ENCODE measurements at places on chromosomes 12 and 14.

GRCh38 chr12:64968989-64969819 lies 144.8 kb downstream of the TBC1D30 start:
- DNase-seq = no peak

DNA sequence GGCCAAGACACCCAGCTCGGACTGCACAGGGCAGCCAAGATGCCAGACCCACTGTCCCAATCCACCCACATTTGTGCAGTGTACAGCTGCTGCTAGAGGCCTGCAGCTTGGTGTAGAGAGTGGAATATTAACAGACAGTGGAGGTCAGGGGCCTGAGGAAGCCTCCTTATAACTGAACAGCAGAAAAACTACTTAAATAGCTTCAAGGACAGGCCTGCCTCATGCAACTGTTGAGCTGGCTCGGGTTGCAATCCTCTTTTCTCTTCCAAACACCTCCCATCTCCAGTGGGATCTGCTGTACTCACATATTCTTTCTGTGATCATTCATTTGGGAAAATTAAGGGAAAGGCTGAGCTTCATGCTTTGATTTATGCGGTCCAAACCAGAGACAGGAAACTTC lies 1043.2 kb upstream of the TMEM132C start:
- no peak for DNase-seq

DNA sequence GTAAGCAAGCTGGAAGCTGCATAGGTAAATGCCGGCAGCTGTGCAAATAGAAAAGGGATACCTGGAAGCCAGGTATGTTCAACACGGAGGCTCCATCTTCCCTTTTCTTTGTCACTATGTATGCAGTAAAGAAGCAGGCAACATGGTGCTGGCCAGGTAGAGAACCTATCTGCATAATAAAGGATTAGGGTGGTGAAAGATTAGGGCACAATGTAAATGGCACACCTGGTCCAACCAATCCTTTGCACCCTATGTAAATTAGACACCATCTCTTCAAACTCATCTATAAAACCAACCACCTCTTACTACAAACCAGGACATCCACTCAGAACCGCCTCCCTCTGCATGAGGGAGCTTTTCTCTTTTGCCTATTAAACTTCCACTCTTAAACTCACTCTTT lies 32.3 kb downstream of the RPS29 start:
- DNase-seq = no peak

GRCh38 chr12:19652386-19652785 lies 213.1 kb downstream of the AEBP2 start:
- no peak for DNase-seq

- no peak for DNase-seq
Measured at GRCh38 chr12:52349196-52349595, 18.1 kb downstream of the KRT85 start.

DNA sequence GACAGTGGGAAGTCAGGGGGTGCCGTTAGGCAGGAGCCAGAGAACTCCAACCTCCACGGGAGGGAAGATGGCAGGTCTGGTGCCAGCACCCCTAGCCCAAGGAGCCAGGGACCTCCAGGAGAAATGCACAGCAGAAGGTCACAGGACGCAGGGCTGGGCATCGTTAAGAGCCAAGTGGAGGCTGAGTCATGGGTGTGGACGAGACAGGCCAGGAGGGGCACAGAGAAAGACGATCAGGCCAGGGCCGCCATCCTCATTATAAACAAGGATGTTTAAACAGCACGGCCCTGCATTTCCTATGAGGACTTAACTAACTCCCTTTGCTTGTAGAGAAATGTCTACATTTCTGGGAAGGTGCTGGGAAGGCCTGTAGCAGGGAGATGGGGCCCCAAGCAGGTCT lies 77.9 kb upstream of the FZD10 start:
- DNase-seq = no peak

GRCh38 chr12:52019113-52019770 lies 12.5 kb downstream of the TAMALIN start:
- DNase-seq = no peak

GRCh38 chr14:99412117-99413061 lies 68.3 kb downstream of the SETD3 start:
- DNase-seq = no peak

GRCh38 chr14:63406333-63406732 lies 87.6 kb upstream of the GPHB5 start:
- no peak for DNase-seq

DNA sequence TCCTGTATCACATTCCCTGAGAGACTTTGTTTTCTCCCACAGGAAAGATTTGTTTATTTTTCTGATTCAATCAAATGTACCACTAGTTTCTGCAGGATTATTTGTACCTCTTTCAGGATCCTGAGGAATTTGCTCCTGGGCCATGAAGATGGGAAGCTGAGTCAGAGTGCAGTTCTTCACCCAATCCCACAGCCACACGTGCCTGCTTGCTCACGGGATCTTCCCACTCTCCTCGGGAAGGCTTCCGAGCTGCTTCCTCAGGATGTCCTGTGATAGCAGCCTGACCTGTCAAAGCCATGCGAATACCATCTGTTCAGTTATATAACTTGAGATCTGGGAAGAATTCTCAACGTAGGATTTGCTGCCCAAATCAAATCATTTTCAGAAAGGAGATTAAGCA lies 41.8 kb upstream of the HIF1A start:
- DNase-seq = peak; percentile 16

DNA sequence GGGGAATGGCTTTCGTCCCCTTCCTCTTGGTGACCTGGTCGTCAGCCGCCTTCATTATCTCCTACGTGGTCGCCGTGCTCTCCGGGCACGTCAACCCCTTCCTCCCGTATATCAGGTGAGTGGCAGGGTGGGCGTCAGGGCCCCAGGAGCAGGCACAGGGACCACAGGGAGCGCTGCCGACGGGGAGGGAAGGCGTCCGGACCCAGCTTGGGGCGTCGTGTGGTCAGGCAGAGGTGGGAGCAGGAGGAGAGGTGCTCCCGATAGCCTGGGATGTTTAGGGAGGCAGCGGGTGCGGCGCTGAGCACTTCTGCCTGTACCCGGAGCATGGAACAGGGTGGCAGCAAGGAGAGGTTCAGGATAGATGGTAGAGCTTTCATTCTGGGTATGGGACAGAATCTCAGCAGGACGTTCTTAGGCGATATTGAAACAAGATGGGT lies 444 bp downstream of the DRAM1 start:
- DNase-seq = no peak

DNA sequence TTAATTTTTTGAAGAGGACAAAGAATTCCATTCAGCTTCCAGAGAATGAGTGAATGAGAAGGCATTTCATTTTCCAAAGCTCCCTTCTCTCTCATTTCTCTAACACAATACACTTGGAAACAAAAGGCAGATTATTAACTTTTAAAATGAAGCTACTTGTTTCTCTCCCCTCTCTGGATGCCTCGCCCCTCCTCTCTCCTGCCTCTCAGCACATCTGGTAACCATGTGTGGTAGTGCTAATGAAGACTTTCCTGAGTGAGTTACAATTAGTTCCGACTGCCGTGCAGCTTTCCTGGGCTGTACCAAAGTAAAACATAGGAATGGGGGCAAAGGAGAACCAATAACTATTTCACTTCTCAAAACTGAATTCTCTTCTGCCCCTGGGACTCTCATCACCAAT lies 84.7 kb upstream of the SOX5 start:
- no peak for DNase-seq

Data from NCI-H1694 (cell line).